ENCODE measurements at places on chromosomes 7 and 10.

DNA sequence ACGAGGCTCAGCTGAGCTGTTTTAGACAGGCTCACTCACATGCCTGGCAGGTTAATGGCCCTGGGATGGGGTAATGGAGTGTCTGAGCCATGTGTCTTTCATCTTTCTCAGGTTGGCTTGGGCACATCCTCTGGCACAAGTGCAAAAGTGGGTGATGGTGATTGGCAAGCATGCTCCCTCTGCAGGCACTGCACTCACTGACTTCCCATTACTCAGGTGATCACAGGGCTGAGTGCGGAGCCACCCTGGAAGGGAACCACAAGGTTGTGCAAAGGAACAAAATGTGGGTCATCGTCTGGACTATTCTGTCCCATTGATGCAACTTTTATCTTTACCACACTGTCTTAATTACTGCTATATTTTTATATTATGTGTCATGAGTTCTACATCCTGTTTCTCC is 244.1 kb upstream of the AKR1E2 start:
- DNase-seq: no peak

DNA sequence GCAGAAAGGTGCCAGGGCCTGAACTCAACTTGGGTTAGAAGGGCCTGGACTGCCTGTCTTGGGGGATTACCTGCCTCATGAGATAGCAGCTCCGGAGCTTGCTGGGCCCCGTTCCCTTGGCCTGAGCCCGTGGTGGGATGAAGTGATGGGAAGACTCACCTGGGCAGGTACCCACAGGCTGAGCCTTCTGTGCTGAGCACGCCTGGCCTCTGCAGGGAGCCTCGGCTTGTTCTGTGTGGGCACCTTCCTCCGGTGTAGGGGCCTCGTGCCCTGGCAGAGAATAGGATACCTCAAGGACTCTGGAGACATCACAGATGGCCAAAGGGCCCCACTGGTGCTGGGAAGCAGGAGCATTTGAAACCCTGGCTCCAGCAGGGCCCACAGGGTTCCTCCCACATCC is 4.5 kb downstream of the ZNF467 start:
- DNase-seq: no peak

DNA sequence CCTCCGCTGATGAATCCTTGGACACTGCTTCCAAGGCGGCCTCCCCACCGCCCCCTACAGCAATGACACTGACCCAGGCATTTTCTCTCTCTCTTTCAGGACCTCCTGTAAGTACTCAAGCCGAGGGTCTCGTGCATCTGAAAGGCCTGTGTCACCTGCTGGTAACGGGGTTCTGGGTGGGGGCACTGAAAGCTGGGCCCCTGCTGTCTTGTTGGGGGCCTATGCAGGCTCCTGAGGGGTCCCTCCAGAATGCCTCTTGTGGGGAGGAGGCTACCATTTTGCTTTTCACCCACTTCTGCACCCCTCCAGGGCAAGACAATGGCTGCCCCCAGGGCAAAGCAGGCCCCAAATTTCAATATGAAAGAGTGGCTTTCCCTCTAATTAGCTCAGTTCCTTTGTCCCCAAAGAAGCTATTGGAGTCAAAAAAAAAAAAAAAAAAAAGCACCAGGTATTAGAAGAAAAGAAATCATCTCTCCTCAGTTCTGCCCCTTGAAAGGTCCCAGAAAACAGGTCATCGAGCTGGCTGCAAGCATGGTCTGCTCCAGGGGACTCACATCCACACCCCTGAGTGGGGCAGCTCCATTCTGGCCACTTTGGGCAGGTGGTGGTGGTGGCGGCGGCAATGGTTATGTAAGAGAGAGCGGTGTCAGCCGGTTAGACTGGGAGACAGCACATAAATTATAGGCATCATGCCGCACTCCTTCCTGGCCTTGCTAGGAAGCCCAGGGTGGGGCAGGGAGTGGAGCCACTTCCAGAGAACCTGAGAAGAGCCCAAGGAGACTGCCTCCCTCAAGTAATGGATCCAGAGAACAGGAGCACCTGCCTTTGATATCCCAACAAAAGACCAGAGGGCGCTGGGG is 66.2 kb downstream of the COL13A1 start:
- DNase-seq: no peak

- DNase-seq: no peak
Observed at GRCh38 chr7:778968-779451, 51.9 kb upstream of the PRKAR1B start.

Data from ELR (cell line).